ENCODE measurements at places on chromosomes 1 and 21.

DNA sequence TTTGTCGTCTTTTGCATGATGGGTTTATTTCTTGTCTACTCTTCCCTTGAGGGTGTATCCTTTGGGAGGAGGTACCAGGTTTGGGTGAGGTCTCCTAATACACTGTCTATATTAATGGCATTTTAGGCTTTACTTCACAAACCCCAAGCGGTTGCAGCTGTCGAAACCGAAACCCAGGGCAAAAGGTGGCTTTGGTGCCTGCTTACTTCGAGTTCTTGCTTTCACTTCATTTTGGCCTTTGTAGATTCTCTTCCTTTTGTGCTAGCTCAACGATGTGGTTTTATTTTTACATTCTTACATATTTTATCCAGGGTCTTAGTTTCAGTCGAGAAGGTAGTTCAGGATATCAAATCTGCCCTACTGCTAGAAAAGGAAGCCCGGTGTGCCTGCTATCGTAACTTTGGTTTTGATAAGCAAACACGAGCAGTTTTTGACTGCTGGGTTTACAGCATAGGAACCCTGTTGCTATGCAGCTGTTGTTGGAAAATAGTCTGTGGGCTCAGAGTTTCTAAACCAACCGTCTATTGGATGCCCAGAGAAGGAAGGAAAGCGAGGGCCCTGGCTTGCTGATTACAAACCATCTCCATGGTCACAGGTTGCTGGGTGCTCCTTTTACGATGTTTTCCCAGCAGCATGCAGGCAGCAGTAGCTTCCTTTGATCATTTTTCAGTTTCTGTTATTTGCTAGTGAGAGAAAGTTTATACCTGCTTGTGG is 9.8 kb upstream of the TSPAN2 start:
- DNase-seq: no peak

GRCh38 chr1:210200124-210200736 is 32.4 kb upstream of the SERTAD4 start:
- DNase-seq: no peak

GRCh38 chr1:100383743-100384405 is 31.6 kb downstream of the CDC14A start:
- no peak for DNase-seq

DNA sequence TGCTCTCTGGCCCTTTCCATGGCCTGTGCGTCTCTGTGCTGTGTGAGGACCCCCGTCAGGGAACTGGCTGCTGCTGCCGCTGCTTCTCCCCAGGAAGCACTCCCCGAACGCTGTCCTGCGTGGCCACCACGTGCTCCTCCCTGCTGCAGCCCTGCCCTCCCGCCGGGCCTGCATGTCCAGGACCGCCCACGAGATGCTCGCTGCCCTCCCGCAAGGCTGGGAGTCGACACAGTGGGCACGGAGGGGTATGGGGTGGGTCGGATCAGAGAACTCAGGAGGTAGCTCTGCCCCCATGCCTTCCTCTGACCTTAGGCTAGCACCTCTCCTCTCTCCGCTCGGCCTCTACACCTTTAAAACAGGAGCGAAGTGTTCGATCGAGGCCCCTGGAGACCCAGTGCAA is 171.9 kb upstream of the AJAP1 start:
- no peak for DNase-seq

DNA sequence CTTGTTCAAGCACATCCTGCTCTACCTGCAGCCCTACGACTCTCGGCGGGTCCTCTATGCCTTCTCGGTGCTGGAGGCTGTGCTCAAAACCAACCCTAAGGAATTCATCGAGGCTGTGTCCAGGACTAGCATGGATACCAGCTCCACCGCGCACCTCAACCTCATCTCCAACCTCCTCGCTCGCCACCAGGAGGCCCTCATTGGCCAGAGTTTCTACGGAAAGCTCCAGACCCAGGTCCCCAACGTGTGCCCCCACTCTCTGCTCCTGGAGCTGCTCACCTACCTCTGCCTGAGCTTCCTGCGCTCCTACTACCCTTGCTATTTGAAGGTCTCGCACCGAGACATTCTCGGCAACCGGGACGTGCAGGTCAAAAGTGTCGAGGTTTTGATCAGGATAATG is 74.3 kb upstream of the MORC3 start:
- DNase-seq: no peak

Data from posterior cingulate gyrus (tissue), 11 donors.